ENCODE measurements at places on chromosomes 2 and 18.

DNA sequence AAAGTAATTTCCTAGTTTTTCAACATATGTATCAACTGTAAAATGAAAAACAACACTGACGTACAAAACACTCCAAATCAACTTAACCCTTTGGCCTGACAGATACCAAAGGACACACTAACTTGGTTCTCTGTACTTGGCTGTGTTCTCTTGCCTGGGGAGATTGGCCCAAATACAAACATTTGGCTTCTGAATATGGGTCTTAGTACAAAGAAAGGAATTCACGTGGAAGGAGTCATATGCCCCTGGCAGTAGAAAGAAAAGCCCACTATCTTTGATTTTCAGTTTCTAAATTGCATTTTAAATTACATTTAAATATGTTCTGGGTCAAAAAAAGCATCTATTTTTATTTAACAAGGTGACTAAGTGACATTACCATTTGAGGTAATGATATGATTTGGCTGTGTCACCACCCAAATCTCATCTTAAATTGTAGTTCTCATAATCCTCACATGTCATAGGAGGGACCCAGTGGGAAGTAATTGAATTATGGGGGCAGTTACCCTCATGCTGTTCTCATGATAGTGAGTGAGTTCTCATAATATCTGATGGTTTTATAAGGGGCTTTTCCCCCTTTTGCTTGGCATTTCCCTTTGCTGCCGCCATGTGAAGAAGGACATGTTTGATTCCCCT lies 153.6 kb upstream of the CCDC195 start:
- no peak for DNase-seq

DNA sequence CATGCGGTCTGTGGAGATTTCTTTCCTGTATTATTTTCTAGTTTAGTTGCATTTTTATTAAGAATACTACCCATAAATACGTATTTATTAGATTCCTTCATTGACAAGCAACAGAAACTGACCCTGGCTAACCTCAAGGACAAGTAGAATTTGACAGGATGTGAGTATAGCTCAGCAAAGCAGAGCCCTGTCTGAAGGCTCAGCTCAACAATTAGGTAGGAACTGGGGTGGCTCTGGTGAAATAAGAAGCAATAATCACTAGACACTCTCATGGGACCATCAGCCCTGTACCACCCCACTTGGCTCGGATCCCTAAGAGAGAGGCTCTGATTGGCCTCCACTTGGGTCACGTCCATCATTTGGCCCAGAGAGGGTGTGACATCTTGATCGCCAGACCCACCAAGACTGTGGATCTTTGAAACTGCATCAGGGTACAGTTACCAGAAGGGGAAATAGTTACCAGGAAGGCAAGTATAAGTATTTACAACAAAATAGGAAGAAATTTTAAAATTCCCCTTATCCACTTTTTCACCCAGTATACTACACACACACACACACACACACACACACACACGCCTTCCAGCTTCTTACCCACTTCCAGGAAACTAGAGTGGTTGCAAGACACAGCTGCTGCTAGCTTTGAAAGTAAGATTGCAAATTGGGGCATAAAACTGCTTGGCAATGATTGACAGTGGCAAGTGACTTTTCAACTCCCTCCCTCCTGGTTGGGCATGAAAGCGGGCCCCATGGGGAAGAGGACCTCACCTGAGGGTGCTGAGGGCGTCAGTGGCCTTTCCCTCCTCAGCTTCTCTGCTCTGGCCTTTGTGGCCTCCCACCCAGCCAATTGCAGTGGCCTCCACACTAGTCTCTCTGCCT lies 41.8 kb downstream of the KCTD18 start:
- DNase-seq, result no peak

- no peak for DNase-seq
Observed at GRCh38 chr18:75262511-75262910, 51.9 kb downstream of the TSHZ1 start.

DNA sequence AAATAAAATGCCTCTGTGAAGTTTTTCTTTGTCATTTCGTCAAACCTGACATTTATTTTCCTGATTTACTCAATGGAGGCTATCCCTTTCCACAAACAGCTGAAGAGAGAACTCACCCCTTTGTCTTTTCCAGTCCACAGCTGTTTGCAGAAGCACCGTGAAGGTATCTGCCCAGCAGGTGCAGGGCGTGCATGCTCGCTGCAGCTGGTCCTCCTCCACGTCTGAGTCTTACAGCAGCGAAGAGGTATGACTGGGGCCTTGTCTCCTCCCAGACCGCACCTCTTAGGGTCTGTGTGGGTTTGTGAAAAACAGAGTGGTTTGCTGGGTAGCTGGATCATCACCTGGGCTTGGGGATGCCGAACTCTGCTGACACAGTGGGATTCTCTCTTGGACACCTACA lies 9.7 kb downstream of the SPP2 start:
- DNase-seq, result no peak

GRCh38 chr2:180846756-180847472 lies 133.5 kb upstream of the UBE2E3 start:
- DNase-seq, result no peak

GRCh38 chr18:2902327-2902726 lies 55.5 kb downstream of the EMILIN2 start:
- no peak for DNase-seq

- DNase-seq, result no peak
Observed at GRCh38 chr2:221792971-221793521, 220.9 kb upstream of the EPHA4 start.

DNA sequence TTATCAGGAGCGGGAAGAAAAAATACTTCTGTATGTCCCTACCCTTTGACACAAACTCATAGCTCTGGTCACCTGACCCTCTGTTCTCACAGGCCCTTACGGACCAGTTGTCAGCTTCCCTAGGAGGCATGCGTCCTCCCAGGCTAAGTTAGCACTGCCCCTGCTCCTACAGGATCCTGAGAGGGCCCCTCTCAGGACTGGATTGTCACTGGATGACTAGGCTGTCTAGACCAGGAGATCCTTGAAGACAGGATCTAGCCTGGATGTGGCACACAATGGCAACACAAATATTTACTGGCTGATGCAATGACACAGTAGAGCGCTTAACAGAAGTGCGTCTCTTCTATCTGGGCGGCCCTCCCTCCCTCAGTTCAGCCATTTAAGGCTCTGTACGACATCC lies 7.7 kb downstream of the FAM228A start:
- no peak for DNase-seq

- no peak for DNase-seq
Observed at GRCh38 chr2:48391616-48392015, 138.3 kb upstream of the STON1 start.

GRCh38 chr2:158546412-158547144 lies 89.8 kb downstream of the PKP4 start:
- DNase-seq, result no peak

GRCh38 chr2:105875241-105875640 lies 130.5 kb downstream of the NCK2 start:
- no peak for DNase-seq

DNA sequence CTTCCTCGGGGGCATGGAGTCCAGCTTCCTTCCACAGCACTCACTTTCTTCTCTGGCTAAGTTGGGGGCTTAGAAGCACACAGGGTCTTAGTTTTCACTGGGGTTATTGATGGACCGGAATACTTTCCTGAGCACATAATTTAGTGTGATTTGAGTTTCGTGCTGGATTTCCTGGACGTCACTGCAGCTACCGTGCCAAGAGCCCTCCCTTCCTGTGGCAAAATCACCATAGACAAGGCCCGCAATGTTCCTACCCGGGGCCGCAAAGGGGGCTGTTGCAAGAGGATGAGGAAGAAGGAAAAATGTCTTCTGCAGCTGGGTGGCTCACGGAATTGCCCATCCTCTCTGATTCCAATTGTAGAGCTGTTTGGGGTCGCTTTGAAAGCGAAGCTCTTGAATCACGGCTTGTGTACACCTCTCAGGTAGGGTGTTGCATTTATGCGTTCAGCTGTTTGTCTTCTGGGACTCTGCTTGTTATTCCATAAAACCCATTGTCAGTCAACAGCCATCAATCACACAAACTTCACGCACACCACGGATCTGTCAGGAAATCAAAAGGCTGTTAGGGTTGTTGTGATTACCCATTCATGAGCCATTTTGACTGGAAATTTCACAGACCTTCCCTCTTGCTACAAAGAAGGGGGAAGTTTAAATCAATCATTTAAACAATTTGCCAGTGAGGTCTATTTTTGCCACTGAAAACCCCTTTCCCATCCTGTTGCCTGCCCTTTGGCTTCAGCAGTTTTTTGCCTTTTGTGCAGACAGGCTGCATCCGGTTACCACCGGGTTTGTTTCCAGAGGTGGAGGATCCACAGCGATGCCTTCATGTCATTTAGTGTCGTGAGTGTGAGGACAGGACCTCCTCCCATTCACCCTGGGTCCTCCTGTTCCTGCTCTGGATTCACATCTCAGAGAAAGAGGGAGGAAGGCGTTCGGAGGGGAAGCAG lies 36.0 kb downstream of the SMIM21 start:
- no peak for DNase-seq

- no peak for DNase-seq
Observed at GRCh38 chr2:181190711-181191110, 210.3 kb downstream of the UBE2E3 start.

GRCh38 chr2:173126819-173127218 lies 51.2 kb downstream of the MAP3K20 start:
- DNase-seq, result no peak

GRCh38 chr2:61707984-61708852 lies 145.6 kb downstream of the FAM161A start:
- DNase-seq, result no peak

DNA sequence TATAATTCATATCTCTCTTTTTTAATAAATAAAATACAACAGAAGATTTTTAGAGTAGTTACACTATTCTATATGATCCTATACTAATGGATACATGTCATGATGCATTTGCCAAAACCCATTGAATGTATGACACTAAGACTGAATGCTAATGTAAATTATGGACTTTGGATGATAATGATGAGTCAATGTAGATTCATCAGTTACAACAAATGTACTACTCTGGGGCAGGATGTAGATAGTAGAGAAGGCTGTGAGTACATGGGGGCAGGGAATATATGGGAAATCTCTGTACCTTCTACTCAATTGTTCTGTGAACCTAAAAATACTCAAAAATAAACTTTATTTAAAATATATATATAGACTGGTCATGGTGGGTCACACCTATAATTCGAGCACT lies 45.6 kb upstream of the NEDD4L start:
- DNase-seq, result no peak

- DNase-seq, result no peak
Observed at GRCh38 chr2:174844295-174844708, 80.0 kb upstream of the CHRNA1 start.

DNA sequence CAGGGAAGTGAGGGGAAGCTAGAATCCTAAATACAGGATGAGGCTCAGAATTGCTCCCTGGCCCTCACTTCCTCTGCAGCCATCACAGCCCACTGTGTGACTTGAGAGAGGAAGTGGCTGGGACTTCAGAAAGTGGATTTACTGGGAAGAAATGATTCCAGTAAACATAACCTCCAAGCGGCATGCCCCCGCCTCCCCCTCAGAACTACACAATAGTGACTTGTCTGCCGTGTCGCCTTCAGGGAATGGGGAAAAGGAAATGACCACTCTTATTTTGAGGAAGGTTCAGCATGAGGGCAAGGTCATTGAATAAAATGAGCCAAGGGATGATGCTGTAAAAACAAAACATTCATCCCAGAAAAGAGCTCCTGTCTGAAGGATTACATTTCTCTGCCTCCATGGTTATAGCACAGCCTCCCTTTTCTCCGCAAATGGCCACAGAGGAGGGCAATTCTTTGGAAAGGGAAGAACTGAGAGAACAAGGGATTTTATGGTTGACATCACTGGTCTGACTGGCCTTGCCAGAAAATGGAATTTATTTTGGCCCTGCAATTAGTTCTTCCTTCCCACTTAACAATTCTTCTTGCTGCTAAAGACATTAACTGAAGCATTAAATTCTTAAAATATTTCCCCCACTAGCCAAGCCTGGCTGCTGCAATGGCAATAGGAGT lies 78.9 kb upstream of the DAPL1 start:
- no peak for DNase-seq

- DNase-seq, result no peak
Observed at GRCh38 chr2:9769171-9770005, 73.9 kb upstream of the TAF1B start.

DNA sequence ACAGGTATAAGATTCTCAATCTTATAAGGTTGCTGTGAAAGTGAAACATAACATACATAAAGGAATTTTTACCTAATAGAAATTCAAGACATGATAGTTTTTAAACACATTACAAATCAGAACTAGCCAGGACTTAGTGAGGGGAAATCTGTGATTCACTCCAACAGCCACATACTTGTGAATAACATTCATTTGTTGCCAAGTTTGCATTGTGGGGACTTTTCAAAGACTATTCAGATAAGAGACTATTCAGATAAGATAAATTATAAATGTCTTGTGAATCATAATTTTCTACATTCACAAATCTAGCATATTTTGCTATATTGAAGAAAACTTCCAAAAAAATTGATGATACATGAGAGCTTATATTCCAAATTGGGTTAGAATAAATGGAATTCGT lies 345.3 kb upstream of the CDH20 start:
- DNase-seq, result no peak

DNA sequence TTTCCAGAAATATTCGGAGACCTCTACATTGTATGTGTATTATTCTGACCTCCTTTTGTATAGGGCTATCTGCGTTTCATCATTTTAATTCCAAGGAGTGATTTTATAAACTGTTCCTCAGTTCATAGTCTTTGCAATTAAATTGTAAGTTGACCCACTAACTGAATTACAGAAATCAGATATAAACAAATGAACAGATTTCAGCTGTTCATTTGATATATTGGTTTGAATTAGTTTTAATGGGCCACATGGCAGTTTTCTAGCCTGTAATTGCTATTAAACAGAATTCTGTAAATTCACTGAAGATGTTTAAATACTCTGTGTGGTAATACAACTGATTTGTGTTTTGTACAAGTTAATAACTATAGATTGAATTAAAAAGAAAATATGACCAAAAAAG lies 346.4 kb upstream of the VWC2L start:
- DNase-seq, result no peak

- no peak for DNase-seq
Observed at GRCh38 chr2:26576565-26577441, 64.4 kb downstream of the CIB4 start.

DNA sequence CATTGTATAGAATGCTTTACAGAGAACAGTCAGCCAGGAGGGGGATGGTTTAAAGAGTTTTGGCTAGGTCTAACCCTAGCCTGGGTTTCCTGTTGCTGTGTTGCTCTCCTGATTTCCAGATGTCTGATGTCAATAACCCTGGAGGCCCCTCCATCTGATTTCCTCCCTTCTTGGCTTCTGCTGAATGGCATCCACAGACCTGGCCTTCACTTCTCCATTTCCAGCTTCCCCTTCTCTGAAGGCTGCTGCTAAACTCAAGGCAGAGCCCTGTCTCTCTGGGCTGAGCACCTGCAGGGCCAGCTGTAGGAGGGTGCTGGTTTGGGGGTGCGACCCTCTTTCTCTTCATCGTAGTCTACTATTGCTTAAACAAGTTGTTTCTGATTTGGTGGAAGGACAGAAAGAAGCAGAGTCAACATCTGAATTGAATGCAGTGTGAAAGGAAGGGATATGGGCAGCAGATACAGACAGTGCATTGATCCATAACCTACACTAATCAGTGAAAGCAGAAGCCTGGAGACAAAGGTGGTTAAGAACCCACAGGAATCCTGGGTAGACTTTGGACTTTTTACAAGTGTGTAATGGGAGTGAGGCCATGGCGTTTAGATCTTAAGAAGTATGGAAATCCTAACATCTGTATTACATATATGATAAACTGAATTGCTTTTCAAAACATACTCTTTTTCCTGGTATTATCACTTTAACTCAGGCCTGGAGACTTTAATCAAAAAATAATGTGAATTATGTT lies 153.6 kb downstream of the HRH4 start:
- no peak for DNase-seq

- peak; percentile 100 for DNase-seq
Observed at GRCh38 chr18:12376754-12377555, at the start of gene AFG3L2. AFG3L2 (minus strand) TSS chr18:12377227; CDS start chr18:12377082, 145 bp downstream.

Data from stimulated activated CD8-positive, alpha-beta memory T cell treated with anti-CD3 and anti-CD28 coated beads, Interleukin-4, amount 100 ng/mL, for 24 hours (primary cell).